ENCODE measurements at places on chromosomes 2 and 18.

DNA sequence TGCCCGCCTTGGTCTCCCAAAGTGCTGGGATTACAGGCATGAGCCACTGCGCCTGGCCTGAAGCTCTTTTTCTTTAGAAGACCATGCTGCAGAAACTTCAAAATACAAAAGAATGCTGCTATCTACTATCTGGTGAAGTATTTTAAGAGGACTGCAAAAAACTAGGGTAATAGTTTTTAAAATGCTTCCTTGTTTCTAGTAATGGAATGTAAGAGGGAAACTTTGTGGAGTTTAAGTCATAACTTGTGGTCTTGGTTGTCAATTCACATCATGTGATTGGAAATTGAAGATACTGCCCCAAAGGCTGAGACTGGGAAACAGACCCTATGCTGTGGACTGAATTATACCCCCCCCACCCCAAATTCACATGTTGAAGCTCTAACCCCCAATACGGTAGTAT, 68.3 kb downstream of the B3GNT2 start:
- DNase-seq: no peak

DNA sequence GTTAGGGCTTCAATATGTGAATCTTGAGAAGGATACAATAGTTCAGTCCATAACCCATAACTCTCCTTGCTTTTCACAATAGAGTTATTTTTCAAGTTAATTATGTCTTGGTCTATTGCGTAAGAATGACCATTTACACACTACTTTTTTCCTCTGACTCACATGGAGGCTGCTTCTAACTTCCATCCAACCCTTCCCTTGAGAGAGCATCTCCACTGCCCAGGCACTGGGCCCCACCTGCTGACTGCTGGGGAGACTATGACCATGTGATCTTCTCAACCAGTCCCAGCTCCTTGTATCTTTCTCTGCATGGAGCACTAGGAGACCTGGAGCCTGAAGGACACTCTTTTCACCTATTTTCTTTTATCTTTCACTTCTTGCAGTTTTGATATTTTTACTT, 251.5 kb downstream of the GPD2 start:
- DNase-seq: no peak

GRCh38 chr2:39922679-39923405, 143.8 kb upstream of the THUMPD2 start:
- no peak for DNase-seq

GRCh38 chr2:39947294-39948015, 168.4 kb upstream of the THUMPD2 start:
- no peak for DNase-seq

DNA sequence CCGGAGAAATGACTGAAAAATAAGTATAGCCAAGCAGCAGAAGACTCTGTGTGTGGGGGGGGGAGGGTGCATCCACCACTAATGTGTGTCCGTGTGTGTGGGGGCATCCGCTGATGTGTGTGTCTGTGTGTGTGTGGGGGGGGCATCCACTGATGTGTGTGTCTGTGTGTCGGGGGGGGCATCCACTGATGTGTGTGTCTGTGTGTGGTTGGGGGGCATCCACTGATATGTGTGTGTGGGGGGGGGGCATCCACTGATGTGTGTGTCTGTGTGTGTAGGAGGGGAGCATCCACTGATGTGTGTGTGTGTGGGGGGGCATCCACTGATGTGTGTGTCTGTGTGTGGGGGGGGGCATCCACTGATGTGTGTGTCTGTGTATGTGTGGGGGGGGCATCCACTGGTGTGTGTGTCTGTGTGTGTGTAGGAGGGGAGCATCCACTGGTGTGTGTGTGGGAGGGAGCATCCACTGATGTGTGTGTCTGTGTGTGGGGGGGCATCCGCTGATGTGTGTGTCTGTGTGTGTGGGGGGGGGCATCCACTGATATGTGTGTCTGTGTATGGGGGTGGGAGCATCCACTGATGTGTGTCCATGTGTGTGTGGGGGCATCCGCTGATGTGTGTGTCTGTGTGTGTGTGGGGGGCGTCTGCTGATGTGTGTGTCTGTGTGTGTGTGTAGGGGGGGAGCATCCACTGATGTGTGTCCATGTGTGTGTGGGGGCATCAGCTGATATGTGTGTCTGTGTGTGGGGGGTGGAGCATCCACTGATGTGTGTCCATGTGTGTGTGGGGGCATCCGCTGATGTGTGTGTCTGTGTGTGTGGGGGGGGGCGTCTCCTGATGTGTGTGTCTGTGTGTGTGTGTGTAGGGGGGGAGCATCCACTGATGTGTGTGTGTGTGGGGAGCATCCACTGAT, 125.0 kb downstream of the NFATC1 start:
- no peak for DNase-seq

GRCh38 chr2:26585100-26585499, 56.1 kb downstream of the CIB4 start:
- DNase-seq: peak; percentile 69

DNA sequence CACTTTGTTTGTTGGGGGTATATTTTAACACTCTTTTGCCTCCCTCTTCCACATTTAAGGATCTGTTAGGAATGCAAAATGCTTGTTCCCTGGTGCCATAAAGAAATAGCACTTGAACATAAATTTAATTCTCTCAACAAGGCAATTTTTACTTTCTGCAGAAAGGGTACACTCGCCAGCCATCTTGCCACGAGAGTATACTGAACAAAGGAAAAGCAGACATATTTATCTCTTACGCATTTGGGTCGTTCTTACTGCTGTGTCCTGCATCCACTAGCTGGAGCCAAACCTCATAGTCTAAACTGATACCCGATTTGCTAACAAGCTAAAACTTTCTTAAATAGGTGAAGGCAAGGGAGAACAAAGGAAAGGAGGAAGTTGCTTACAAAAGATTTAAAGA, 129.5 kb downstream of the B3GNT2 start:
- no peak for DNase-seq

DNA sequence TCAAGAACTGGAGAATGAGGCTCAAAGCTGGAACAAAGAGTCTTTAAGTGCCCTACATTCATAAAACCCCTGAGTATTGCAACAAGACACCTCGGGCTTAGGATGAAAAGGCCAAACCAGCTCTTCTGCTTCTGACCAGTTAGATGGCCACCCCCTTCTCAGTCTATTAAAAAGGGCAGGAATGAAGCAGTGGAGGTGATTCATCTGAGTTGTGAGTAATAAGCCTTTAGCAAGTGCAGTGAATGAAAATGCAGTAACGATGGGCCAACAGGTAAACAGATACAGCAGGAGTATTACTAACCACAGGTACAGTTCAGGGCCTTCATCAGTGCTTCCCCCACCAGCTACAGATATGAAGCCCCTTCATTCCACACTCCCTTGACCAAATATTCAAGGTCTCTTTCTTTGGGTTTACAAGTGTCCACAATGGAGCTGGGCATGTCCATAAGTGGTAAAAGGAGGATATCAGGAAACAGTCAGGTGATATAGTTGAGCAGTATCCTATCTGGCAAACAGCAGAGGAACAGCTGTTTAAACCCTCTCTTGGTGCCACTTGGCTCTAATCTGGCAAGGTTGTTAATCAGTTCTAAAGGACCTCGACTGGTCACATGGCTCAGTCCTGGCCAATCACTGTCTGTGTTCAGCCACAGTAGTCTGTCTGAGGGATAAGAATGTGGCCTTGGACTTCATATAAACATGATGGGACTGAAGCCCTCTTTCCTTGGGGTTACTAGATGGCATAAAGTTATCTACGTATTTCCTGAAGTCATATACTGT, 17.8 kb downstream of the SERPINB13 start:
- DNase-seq: no peak

DNA sequence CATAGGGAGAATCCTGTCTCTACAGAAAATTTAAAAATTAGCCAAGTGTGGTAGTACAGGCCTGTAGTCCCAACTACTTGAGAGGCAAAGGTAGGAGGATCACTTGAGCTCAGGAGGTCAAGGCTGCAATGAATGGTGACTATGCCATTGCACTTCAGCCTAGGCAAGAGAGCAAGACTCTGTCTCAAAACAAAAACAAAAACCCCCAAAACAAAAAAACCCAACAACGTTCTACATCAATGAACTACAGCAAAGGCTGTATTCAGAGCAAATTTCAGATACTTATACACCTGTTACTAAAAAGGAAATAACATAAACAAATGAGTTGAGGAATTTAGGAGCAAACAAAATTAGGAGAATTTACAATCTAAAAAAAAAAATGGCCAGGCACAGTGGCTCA, 22.6 kb downstream of the YES1 start:
- DNase-seq: no peak

DNA sequence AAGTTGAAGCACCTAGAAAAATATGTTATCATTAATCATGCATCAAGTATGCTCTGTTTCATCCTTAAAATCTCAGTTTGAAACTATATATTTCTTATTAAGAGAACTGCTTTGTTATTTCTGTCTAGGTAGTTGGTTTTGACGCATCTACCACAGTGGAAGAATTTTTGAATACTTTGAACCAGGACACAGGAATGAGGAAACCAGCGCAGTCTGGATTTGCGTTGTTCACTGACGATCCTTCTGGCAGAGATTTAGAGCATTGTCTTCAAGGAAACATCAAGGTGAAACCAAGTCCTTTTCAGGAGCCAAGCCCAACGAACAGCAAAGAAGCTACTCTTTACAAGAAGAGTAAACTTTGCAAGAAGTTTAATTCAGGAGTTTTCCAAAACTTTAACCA, 30.1 kb upstream of the DYNC2LI1 start:
- no peak for DNase-seq

GRCh38 chr2:162908567-162908966, 70.0 kb upstream of the KCNH7 start:
- no peak for DNase-seq

- DNase-seq: no peak
These were observed 90.0 kb downstream of the SEPTIN10 start for GRCh38 chr2:109523536-109524361.

DNA sequence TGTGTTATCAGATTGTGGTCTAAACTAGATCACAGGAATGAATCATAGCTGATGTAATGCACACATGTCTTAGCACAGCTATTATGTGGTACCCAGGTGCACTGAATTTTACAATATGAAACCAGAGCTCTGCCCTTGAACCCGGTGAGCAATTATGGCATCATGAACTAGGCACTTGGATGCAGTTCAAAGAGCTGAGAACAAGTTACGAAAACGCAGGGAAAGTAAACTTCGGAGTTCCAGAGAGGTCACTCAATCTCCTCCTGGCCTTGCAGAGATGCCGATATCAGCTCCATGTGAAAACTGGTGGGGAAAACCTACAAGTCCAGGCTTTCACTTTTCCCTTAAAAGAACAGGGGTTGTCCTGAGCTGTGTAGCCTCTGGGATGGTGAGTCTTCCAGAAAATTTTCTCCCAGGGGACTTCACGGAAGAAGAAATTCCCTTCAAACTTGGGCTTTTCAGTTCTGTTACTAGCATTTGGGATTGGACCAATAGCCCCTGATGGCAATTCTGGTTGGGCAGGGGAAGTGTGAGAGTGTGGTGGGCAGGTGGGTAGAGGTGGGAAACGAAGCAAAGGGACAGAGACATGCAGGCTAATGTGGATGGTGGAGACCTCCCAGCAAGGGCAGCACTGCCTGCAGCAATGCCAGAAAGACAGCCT, 71.1 kb upstream of the SH3BP4 start:
- DNase-seq: no peak

- peak; percentile 19 for DNase-seq
These were observed 29.8 kb downstream of the B3GNT7 start for GRCh38 chr2:231425291-231425810.

GRCh38 chr2:83071914-83072313, 1387.2 kb downstream of the SUCLG1 start:
- no peak for DNase-seq

GRCh38 chr2:9271691-9272090, 65.1 kb downstream of the ASAP2 start:
- no peak for DNase-seq

DNA sequence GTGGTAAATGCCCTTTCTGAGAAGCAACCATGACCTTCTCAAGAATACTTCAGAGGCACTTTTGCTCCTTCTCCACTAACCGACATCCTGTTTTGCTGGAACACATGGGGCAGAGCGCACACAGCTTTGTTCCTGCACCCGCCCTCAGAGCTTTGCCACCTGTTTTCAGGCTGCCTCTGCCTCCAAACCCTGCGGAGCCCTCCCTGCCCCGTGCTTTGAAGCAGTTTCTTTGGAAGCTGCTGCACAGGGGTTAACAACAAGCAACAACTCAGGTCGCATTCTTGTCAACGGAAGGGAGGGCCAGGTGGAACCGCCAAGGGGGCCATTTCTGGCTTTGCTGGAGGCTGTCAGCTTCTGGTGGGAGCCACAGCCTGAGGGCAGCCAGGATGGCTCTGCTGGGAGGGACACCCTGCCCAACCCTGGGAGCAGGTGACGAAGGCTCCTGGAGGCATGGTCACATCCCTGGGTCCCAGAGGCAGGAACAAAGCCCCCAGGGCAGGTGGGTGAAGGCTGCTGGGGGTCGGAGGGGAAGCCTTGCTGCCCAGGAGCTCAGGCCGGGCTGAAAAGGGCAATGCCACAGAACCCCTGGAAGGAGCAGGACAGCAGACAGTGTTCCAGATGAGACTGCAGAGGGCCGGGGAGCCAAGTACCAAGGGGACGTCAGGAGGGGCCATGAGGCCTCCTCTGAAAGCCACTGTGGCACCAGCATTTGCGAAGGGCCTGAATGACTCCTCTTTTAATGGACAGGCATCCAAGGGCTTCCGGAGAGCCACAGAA, 46.8 kb downstream of the MRPS5 start:
- DNase-seq: no peak

DNA sequence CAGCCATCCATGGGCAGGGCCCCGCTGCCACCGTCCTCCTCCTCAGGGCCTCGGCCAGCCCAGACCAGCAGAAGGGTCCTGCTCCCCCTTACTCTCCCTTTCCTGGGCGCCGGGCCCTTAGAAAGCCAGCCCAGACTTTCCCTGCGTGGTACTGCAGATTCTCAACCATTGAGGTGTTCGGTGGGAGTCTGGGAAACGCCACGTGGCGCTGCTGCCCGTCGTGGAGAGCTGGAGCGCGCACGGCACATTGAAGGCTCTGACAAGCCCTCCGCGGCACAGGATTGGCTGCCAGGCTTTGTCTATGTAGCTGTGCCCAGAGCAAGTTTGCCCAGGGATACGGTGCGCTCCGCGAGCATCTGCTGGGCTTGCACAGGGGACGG, 10.4 kb upstream of the KLHL30 start:
- no peak for DNase-seq

GRCh38 chr18:2657788-2658458, 2.4 kb downstream of the SMCHD1 start:
- peak; percentile 6 for DNase-seq

DNA sequence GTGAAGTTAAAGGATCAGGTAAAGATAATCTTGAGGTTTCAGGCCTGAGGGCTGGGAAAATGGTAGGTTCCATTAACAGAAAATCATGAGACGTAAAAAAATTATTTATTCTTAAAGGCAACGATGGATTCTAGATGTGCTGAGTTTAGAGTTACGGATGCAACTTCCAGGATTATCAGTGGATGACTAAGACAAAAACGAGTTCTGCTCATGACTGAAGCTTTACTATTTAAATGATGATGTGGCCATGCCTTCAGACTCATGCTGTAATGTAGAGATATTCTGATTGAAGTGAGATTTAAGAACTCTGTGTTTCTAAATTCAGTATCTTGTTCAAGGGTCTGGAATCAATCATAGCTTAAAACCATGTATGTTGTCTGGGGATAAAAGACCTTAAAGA, 5.0 kb downstream of the TMEM237 start:
- DNase-seq: no peak

GRCh38 chr2:241108271-241109209, 6.5 kb upstream of the MTERF4 start:
- no peak for DNase-seq

Data from NCI-H146 (cell line).